ENCODE measurements at places on chromosomes 5 and 9.

GRCh38 chr5:133757396-133757945, 145.1 kb upstream of the FSTL4 start:
- DNase-seq, result no peak

DNA sequence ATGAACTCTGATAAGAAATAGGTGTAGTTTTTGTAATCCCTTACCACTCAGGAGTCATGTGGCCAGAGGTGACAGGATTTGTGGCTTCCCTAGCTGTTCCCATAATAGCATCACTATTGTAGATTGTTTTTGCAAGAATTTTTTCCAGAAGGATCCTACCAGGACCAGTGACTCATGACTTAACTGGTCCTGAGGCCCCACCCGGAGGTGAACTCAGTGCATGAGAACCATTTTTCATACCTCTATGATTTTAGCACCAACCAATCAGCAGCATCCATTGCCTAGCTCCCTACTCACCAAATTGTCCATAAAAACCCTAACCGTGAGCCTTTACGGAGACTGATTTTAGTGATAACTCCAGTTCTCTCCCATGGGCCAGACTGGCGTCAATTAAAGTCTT, 484.8 kb downstream of the PSAT1 start:
- DNase-seq, result no peak

DNA sequence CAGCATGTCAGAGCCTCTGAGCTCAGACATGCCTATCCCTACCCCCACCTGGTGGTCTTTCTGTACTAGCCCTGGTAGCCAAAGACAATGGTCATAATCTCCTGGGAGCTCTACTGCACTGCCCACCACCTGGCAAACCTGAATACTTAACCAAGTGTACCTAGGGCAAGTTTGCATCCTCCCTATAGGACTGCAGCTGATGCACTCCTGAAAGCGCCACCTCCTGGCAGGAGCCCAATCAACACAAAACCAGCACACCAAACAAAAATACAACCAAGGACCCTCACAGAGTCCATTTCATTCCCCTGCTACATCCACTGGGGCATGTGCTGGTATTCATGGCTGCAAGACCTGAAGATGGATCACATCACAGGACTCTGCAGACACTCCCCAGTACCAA, 14.8 kb upstream of the FAM174A start:
- DNase-seq, result no peak

- no peak for DNase-seq
Observed at GRCh38 chr5:98402130-98402529, 371.3 kb upstream of the RGMB start.

DNA sequence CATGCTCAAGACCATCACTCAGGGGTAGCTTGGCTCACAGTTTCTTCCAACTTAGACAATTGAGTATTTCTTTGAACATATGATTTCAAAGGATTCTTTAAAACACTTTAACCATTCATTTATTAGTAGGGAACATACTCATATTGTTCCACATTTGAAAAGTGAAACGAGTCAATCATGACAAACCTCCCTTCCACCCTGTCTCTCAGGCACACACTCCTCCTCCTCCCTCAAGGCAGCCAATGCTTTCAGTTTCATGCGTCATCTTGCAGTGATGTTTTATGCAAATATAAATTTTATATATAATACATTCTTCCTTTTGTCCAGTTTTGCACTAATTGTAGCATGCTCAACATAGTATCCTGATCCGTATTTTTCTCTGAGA, 126.0 kb upstream of the BOD1 start:
- no peak for DNase-seq
